Inflammatory macrophage (primary cell): ENCODE measurements at places on chromosomes 7 and 10.

GRCh38 chr7:137492889-137493288 is 149.4 kb upstream of the PTN start:
- DNase-seq = no peak

DNA sequence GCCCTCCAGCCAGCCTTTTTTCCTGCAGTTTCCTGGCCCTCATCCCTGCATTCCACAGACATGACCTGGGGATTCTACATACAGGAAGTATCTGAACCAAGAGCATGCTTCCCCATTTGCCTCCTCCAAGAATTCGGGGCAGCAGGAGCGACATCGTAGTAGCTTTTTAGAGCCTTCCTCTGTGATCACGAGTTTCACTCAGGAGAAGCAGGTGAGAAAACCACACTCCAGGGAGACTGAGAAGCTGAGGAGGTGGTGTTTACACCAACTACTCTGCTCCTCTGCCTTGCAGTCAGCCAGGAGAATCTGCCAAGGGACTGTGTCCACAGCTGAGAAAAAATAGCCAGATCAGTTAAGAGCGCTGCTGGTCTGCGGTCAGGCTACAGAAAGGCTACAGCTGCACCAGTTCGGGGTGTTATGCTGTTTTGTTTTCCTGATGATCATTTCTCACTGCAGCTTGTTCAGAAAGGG is 54.1 kb downstream of the HSPA12A start:
- DNase-seq = no peak

GRCh38 chr10:126373972-126374371 is 14.3 kb downstream of the ADAM12 start:
- DNase-seq = no peak

GRCh38 chr10:12077580-12078180 is 8.9 kb downstream of the DHTKD1 start:
- DNase-seq = peak; percentile 32

DNA sequence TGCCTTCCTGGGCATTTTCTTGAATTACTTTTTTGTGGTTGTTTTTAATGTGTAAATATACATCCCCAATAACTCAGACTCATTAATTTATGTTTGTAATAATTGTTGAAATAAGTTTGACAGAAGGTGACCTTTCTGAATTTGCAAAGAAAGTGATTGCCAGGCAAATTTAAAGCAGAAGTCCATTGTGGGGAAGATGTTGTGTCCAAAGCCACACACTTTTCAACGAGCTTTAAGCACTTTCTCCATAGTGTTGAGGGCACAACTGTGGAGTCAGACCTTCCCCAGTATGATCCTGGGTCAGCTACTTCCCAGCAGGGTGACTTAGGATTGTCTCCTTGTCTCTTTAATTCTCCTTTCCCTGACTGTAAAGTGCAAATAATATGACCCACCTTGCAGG is 52.5 kb downstream of the PTPRE start:
- DNase-seq = peak; percentile 17

- DNase-seq = no peak
Observed at GRCh38 chr7:94336009-94336408, 58.7 kb upstream of the COL1A2 start.

DNA sequence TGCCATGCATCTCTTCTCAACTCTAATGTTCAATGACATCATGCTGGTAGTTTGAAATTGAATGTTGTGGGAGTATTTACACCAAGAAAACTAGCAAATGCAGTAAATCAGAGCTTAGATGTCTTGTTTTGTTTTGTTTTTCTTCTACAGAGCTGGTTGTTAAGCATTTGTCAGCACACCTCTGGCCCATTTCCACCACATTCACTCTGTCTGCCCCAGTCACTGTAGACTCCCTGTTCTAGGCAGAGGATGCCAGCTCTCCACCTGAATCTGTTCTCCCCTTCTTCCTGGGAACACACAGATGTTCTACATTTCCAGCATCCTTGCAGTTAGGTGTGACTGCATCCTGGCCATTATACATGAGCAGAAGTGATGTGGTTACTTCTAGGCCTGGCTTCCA is 4.1 kb upstream of the ARHGAP22 start:
- no peak for DNase-seq

GRCh38 chr7:155299535-155300202 is 2.0 kb downstream of the INSIG1 start:
- no peak for DNase-seq

DNA sequence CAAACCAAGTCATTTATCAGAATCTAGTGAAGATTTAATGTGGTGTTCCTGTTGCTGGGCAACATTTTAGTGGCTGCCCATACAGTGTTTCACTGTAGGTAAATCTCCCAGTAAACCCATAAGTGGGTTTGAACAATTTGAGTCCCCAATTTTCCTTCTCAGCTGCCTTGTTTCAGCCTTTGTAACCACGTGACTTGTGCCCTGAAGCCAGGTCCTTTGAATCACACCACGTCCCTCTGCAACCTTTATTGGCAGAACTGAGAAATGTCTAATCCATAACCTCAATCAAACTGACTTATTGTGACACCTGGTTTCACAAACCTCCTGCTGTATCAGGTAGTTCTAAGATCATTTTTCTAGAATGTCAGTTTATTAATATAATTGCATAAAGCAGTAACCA is 30.1 kb downstream of the SND1 start:
- no peak for DNase-seq

DNA sequence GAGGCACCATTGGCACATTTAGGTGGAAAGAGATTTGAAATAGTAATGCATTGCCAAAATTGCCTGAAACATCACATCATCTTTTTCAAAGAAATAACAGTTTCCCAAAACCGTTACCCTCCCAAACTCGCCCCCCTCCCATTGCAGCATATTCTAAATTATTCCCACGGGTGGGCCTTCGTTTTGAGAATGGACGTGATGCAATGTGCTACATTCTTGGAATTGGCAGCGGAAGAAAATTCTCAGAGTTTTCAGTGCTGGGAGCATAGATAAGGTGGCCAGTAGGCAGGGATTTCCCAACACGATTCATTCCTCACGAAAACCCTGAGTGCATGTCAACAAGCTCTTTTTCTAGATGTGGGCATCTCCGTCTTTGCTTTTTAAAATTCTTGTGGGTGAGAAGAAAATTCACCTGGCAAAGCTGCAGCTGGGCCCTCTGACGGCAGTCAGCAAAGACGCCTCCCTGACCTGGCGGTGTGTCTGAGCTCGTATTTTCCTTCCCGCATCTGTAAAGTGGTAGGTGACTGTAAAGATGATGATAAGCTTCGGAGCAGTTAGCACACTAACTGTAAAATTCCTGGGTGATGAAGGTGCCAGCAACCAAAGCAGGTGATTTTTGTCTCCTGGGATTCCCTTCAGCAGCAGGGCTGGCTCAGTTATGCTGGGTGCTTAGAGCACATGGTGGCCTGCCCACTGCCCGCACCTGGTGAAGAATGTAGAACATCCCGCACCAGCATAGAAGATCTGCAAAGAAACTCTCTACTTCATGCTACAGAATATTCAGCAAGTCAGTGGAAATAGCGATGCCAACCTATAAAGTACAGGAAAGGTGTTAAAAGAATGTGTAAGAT is 141.9 kb upstream of the KLF6 start:
- DNase-seq = no peak

- DNase-seq = no peak
Observed at GRCh38 chr10:98429320-98430072, 14.5 kb upstream of the PYROXD2 start.

DNA sequence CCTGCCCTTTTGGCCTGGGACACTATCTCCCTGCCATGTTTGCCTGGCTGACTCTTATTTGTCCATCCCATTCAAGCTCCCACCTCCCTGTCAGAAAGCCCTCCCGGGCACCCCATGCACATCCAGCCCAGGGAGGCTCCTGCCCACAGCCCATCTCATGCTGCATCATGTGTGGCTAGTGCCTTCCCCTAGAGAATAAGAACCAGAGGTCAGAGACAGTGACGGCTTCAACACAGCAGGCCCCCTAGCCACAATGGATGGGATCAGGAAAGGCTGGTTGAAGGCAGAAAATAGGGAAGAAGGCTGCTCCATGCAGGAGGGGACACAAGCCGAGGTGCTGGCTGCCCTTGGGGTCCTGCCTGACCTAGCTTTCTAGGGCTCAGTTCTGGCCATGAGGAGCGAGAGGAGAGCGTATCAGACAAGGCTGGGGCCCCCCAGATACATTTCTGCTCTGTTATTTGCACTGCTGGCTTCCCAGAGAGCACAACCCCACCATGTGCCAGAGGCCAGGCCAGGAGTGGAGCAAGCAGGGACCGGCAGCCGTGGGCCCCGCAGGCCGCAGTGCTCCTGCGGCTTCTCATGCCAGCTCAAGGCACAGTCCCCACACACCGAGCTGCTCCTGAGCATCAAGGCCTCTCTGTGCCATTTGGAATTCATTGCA is 161.1 kb upstream of the ZMIZ1 start:
- DNase-seq = no peak

GRCh38 chr10:16776896-16777295 is 40.3 kb downstream of the RSU1 start:
- DNase-seq = no peak

GRCh38 chr7:152122540-152122939 is 97.1 kb downstream of the GALNT11 start:
- no peak for DNase-seq

GRCh38 chr7:104767826-104768536 is 246.0 kb upstream of the KMT2E start:
- DNase-seq = no peak

GRCh38 chr7:124918662-124919061 is 11.0 kb downstream of the POT1 start:
- no peak for DNase-seq

DNA sequence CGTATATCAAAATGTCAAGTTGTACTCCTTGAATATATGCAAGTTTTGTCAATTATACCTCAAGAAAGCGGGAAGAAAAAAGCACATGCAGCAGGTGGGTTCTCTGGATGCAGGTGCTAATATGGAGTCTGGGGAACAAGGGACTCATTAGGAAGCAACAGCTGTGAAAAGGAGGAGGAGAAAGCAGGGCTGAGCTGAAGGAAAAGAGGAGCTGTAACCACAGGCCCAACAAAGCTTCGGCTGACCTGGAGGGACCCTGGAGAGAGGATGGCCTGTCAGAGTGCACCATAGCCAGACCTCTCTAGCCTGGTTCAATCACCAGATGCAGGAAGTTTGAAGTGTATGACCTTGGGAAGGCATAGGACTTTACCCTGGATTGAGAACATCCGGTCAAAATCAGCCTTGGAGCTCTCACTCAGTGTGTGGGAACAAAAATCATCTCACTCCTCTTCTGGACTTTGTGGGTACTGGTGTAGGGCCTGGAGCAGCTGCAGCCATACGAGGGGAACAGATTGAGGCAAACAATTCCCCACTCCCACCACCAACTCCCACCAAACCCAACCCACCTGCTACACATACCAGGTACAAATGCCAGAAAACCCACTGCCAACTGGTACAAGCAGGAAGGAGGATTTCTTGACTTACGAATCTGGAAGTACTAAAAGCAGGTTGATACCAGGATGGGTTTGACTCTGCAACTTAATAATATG is 36.7 kb downstream of the NPTX2 start:
- DNase-seq = no peak

DNA sequence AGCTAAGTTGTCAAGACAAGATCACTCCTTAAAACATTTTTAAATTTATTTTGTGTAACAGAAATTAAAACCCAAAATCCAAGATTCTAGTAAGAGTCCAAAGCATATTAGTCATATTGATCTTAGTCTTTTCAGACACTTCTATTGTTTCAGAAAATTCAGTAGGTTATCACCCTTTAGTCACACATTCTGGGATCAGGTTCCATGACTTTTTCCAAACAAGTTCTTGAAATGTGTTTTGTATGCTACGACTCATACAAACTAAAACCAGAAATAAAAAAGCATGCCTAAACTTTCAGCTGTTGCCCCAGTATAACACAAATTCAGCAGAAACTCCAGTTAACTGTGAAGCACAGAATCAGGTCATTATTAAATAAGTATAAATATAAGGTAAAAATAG is 10.7 kb downstream of the SEMA3D start:
- DNase-seq = no peak

- DNase-seq = no peak
Observed at GRCh38 chr10:63313066-63313717, 152.6 kb downstream of the JMJD1C start.

- DNase-seq = no peak
Observed at GRCh38 chr10:53115660-53116059, 343.1 kb upstream of the MBL2 start.

DNA sequence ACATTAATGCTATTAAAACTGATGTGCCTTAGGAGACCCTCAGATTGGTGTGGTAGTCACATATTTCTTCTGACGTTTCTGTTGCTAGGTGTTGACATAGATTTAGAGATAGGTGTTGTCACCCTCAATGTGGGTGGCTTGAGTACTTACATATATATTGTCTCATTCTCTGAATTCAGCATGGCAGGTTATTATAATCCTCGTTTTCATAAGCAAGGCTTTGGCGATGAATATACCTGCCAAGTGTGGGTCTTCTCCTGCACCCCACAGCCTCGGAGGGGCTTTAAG is 7.0 kb downstream of the FBH1 start:
- DNase-seq = no peak

GRCh38 chr10:121772884-121773283 is 154.9 kb downstream of the ATE1 start:
- DNase-seq = no peak

GRCh38 chr7:158016180-158017097 is 571.2 kb downstream of the PTPRN2 start:
- DNase-seq = no peak

GRCh38 chr10:15209827-15210509 is 41.5 kb upstream of the NMT2 start:
- DNase-seq = peak; percentile 64

- no peak for DNase-seq
Observed at GRCh38 chr10:80708808-80709207, 171.1 kb downstream of the SH2D4B start.

- DNase-seq = no peak
Observed at GRCh38 chr10:115772606-115773005, 500.4 kb downstream of the GFRA1 start.

DNA sequence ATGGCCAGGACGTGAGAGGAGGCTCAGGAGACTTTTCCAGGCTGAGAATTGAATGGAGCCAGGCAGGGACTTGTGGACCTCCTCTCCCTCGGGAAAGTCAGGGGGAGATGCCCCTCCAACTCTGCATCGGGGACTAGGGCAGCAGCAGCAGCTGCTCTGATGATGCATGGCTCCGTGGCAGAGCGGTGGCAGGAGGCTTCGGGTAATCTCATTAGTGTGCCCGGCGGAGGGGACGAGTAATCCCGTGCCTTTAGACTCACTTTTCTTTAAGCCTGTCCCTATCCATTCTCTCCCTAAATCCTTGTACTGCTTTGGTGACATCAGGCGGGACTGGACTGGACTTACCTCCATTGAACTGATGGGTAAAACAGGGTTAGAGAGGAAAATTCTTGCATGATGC is 75.1 kb downstream of the ZMIZ1 start:
- DNase-seq = no peak

GRCh38 chr7:8591289-8591688 is 157.9 kb downstream of the NXPH1 start:
- no peak for DNase-seq

DNA sequence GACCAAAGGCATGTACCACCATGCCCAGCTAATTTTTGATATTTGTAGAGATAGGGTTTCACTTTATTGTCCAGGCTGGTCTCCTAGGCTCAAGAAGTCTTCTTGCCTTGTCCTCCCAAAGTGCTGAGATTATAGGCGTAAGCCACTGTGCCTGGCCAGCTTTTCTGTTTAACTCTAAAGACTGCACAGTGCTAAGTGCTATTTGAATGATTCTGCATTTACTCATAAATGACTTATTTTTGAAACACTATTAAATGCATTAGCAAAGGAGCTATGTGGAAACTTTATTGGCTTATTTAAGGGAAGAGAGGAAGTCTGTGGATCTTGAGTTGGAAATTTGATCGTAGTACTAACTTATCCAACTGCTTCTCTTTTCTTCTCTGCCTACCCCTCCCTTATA is 89.1 kb downstream of the NT5C2 start:
- no peak for DNase-seq

- no peak for DNase-seq
Observed at GRCh38 chr10:17606547-17607040, 10.6 kb downstream of the HACD1 start.

GRCh38 chr10:110833941-110834628 is 37.6 kb upstream of the PDCD4 start:
- no peak for DNase-seq
